Epithelial cell of alveolus of lung (primary cell): ENCODE measurements at places on chromosomes 7 and 10. TPM values are rescaled to one million over a fixed set of nuclear protein-coding genes. Genes with fewer than 3 reads are reported as not detected.

The GARIN1A gene
- total RNA-seq = under 0.01 and 0.32 TPM in 2 replicates

The ACTR3C gene
- total RNA-seq = 0.16 and 0.39 TPM in 2 replicates

The ANKRD22 gene
- not detected in 2 replicates for total RNA-seq

The NUP205 gene
- total RNA-seq = 38.2 and 51.5 TPM in 2 replicates

The SPDYE6 gene
- not detected in 2 replicates for total RNA-seq

The PDE1C gene
- total RNA-seq = 0.24 and 0.26 TPM in 2 replicates
